ENCODE measurements at places on chromosomes 5 and 9. TPM values are rescaled to one million over a fixed set of nuclear protein-coding genes. Genes with fewer than 3 reads are reported as not detected.

The INSL4 gene
- not detected for total RNA-seq

The PDE8B gene
- total RNA-seq = 0.17 TPM

The DOCK8 gene
- total RNA-seq = 121 TPM

The EQTN gene
- total RNA-seq = not detected

The FAM174A gene
- 8.1 TPM for total RNA-seq

GRCh38 chr5:150123542-150123941 lies 32.1 kb downstream of the PDGFRB start:
- no peaks in the 10 kb centered on the region for H3K27me3 ChIP-seq
- no peak overlapping the region for H3K27ac ChIP-seq
- H3K4me1 ChIP-seq = peaks cover 2% of the 10 kb centered on the region
- DNase-seq = no peak

DNA sequence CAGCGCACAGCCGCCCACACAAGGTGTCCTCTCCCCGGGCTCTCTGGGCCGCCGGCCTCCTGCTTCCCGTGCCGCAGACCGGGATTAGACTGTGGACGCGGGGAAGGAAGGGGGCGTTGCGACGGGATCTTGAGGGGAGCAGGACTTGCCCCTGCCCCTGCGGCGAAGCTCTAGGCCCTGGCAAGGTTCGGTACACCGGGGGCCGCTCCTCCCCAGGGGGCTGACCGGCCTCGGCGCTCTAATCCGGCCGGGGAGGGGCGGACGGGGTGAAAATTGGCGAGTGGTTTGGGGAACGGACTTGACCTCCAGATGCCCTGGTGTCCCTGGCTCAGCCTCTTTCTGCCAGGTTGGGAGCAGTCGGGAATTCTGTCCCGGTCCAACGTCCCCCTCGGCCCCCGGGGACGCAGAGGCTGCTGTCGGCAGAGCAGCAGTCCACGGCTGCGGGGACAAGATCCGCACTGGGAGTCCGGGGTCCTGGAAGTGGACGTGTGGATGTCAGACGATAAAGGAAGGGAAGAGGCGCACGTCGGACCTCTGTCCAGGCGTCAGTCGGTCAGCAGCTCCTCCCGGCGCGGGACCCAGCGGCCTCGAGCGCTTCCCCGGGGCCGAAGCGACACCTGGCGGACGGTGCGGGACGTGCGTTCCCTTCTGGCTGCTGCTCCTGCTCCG lies 1.9 kb upstream of the CNTFR start:
- DNase-seq = peak; percentile 94
- no peaks in the 10 kb centered on the region for H3K36me3 ChIP-seq
- no peak overlapping the region for H3K27ac ChIP-seq
- H3K27me3 ChIP-seq = peaks cover 74% of the 10 kb centered on the region

GRCh38 chr5:55624841-55625588 lies 87.1 kb downstream of the SLC38A9 start:
- H3K27ac ChIP-seq = no peak overlapping the region
- no peaks in the 10 kb centered on the region for H3K27me3 ChIP-seq
- peaks cover 20% of the 10 kb centered on the region for H3K36me3 ChIP-seq
- H3K4me3 ChIP-seq = no peak overlapping the region

DNA sequence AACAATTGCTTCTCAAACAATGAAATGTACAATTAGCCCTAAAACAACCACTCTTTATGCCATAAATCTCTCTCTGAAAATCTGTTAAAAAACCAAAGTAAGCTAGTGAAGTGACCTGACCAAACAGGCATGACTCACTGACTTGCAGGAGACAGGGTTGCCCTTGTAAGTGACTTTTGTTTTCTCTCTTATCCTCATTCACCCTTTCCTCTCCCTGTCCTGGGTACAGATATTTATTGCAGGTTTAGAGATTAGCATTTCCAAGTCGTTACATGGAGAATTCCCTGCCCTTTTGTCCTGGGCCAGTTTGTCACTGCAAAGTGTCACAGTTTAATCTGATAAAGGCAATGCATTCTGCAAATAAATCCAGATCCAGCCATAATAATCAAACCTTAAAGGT lies 484.2 kb downstream of the IRX1 start:
- H3K27ac ChIP-seq = no peak overlapping the region
- H3K36me3 ChIP-seq = no peaks in the 10 kb centered on the region
- DNase-seq = no peak
- no peaks in the 10 kb centered on the region for H3K27me3 ChIP-seq
- no peaks in the 10 kb centered on the region for H3K4me1 ChIP-seq
- no peak overlapping the region for H3K4me3 ChIP-seq

- peak; percentile 66 for DNase-seq
- H3K36me3 ChIP-seq = peaks cover 7% of the 10 kb centered on the region
These were observed 13.7 kb downstream of the NOTCH1 start for GRCh38 chr9:136531904-136532798.

- no peak overlapping the region for H3K27ac ChIP-seq
- H3K4me1 ChIP-seq = peaks cover 6% of the 10 kb centered on the region
- DNase-seq = no peak
- peaks cover 58% of the 10 kb centered on the region for H3K27me3 ChIP-seq
- no peak overlapping the region for H3K4me3 ChIP-seq
These were observed 5.9 kb downstream of the TRIO start for GRCh38 chr5:14148890-14149671.
